ENCODE measurements at places on chromosomes 3 and 15.

DNA sequence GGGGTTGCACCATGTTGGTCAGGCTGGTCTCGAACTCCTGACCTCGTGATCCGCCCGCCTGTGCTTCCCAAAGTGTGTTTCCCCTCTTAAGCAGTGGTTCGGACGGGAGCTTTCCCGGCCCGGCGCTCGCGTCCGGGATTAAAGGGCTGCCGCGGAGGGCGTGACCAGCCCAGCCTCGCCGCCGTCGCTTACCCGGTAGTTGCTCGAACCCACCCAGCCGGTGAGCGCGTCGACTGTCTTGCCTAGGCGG is 513 bp downstream of the CLASP2 start:
- DNase-seq, result no peak

- DNase-seq, result peak; percentile 52
Measured at GRCh38 chr3:44993471-44994205, 17.6 kb downstream of the EXOSC7 start.

DNA sequence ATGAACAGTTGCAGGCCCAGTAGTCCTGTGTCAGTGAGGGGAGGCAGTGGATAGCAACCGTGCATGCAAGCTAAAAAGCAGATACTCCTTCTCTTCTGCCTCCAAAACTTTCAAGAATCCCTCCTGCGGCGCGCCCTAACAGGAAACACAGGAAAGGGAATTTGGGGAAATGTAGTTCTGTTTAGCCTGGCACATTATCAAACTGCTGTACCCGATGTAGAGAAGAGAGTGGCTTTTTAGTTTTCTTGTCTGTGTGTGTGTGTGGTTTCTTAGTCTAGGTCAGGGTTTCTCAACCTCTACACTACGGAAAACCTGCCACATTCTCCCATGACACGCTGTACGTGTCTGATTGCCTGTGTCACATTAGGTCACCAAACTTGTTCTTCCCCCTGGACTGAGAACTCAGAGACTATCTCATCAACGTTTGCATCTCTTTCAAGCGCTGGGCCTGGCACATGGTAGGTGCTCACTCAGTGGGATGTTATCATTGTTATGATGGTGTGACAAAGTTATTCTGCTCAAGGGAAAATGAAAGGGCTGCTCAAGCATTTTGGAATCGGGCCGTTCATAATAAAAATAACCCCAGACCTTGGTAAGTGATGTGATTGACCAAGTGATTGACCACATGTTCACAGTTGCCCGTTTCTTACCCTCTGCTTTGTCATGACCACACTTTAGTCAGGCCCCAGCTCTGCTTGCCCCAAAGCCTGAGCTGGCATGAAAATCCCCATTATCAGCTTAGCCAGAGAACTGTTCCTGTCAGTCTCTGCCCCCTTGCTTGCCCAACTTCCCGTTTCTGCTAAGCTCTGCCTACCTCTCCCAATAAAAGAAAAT is 33.2 kb downstream of the TM4SF4 start:
- DNase-seq, result peak; percentile 52

GRCh38 chr3:126433496-126434263 is 39.0 kb downstream of the CFAP100 start:
- DNase-seq, result no peak

DNA sequence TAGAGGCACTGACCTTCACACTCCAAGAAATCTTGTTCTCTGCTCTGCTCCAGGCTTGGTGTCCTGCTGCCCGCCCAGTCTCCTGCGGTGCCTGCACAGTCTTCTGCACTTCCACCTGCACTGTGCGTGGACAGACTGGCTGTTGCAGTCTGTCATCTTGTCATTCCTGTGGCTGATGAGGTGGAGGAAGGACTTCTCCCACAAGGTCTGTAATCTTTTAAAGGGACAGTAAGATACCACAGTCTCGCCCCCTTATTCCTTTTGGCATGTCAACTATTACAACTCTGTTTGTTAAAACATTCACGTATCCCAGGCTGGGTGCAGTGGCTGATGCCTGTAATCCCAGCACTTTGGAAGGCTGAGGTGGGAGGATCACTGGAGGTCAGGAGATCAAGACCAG is 54.1 kb upstream of the IGF2BP2 start:
- no peak for DNase-seq

DNA sequence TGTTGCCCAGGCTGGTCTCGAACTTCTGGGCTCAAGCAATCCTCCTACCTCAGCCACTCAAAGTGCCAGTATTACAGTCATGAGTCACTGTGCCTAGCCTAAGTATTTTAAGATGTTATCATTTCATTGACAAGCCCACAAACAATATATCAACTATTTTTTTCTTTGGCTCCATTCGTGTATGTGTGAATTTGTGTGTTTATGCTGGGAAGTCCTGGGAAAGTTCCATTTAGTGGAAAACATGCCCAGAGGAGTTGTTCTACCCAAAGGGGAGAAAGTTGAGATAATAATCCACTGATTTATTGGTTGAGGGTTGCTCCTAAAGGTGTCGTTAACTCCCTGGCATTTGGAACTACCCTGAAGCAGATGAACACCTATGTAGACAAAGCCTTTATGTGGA is 58.8 kb downstream of the KIF9 start:
- no peak for DNase-seq

DNA sequence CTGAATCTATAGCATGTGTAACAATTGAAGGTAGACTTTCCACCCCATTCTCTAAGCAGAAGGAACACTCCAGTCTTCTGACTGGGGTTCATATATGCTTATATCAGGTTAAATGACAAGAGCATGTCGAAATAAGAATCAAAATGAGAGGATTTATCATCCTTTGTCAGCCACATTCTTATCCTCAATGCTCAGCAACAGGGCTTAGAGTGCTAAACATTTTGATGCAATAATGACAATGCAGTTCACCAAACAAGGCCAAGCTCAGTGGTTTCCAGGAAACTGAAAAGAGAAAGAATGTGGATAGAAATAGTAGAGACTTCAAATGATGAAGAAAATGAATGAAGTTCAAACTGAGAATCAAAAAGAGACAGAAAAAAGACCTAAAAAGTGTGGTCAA is 78.0 kb downstream of the FSIP1 start:
- peak; percentile 82 for DNase-seq

- peak; percentile 24 for DNase-seq
Measured at GRCh38 chr3:33991673-33992072, 193.2 kb downstream of the PDCD6IP start.

DNA sequence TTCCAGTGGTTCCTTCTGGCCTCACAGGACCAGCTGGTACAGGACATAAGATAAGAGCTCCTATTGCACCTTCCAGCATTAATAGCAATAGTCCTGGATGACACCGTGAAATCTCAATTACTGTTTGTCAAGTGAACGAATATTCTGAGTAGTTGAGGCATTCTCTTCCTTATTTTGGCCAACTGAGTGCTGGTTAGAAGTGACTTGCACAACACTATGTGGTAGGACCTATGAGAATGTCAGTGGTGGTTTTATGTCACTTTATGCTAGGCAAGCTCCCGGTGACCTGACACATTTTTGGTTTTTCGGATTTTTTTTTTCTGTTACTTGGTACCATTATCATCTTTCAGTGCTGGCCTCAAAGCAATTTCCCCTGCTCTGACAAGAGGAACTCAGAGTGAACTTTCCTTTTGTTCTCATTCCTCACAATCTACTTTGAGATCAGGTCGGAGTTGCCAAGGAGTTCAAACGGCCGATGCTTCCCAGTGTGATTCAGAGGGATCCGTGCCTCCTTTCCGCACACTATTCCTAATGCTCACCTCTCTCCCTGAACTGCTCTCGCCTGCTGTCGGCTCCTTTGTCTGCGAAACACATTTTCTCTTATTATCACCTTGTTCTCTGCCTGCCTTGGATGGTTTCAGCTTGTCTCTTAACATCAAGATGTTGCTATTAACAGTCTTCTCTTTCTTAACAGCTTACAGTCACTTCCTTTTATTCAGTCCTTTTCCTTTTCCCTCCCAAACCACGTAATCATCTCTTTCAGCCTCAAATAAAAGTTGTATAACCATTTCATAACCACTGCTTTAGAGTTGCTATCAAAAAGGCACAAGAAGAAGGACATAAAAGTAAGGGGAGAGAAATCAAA is 35.8 kb downstream of the QTRT2 start:
- no peak for DNase-seq

DNA sequence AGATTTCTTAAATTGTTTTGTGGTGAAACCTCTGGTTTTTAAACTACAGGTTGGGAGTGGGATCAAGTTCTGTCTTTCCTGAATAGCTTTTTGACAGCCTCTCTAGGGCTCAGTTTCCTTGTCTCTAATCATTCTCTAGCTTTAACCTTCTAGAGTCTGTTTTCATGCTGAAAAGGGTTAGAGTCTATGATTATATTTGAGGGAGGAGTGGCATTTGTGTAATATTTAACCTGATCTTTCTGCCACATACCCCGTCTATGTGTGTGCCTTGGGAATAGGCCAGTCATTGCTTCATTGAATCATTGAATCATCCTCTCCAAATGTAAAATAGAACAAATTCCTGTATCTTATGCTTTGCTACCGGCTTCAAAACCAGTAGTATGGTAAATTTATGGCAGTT is 204.9 kb downstream of the KLHL25 start:
- peak; percentile 67 for DNase-seq

- peak; percentile 86 for DNase-seq
Measured at GRCh38 chr3:104909198-104909597, 457.5 kb upstream of the ALCAM start.

- DNase-seq, result no peak
Measured at GRCh38 chr15:36763685-36764084, 184.3 kb downstream of the CDIN1 start.

DNA sequence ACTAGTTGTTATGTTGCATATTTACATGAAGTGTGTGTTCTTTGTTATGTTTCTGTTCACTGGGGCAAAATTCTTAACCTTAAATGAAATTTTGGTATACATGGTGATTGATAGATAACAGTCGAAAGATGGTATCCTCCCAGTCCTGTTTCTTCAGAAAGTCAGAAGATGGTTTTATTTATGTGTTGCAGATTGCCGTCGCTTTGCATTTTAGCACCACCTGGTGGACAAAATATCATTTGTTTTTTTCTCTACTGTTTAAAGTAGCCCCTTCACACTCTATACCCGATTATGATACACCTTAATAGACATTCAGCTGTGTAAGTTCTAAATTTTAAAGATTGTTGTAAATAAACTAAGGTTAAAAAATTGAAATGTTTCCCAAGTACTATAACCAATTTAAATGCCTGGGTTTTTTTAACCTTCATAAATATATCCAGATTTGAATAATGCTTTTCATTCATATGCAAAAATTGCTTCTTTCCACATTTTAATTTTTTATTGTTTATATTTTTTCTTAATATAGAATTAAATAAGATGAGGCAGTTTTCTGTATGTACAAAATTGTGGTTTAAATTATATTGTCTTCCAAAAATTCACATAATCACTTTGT is 152.2 kb downstream of the ALCAM start:
- DNase-seq, result peak; percentile 81

Data from choroid plexus epithelial cell (primary cell).